NK-92 treated with Interleukin-12 subunit alpha and Interleukin-12 subunit beta, amount 100 ng/mL, for 24 hours (cell line): ENCODE measurements at places on chromosomes 7 and 10.

GRCh38 chr10:4748491-4749270 lies 77.3 kb upstream of the AKR1E2 start:
- DNase-seq = no peak

DNA sequence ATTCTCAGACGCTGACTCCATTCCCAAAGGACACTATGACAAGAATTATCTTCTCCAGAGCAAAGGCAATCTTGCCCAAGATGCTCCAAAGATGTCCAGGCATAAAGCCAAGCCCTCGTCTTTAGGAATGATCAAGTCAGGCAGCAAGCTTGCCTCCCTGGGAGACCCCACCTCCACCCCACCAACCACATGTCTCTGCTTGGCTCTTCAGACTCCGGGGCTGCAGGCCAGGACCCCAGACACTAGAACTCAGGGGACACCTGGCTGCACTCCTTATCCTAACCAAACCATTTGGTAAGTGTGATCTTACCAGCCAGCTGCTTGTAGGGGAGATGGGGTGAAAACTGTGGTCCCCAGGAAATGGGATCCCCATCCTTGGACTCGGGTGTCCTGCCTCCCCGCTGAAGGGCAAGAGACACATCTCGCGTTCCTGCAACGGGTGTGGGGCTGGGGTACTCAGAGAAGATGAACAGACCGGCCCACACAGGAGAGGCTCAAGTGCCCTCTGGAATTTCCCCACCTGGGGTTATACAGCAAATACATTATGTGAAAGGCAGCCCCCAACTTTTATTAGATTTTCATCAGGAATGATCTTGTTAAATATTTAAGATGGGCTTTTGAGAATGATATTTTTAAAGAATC lies 55.7 kb downstream of the INSIG1 start:
- no peak for DNase-seq

GRCh38 chr7:99563650-99564049 lies 5.2 kb downstream of the ZNF655 start:
- no peak for DNase-seq

DNA sequence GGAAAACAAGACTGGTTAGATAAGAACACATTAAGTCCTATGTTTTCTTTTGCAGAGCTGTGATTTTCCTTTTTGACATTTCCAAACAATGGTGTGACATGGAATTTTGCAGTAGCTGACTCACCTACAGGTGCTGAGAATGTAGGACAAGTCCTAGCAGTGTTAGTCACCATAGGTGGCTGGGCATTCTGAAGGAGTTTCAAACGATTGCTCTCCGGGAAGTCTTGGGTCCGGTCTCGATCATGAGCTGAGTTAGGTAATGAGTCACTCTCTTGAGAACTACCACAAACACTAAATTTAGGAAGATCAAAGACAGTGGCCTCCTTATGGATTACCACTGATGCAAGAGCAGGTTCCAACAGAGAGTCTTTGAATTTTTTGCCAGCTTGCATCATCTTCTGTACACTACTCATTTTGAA lies 3.6 kb downstream of the FIGNL1 start:
- DNase-seq = no peak

- no peak for DNase-seq
Observed at GRCh38 chr10:35921866-35922350, 279.8 kb upstream of the FZD8 start.
